ENCODE measurements at places on chromosomes 2 and 18.

- DNase-seq: no peak
These were observed 75.8 kb downstream of the ACTR3 start for GRCh38 chr2:113965644-113966043.

GRCh38 chr2:55862673-55863390, 60.8 kb downstream of the EFEMP1 start:
- no peak for DNase-seq

- no peak for DNase-seq
These were observed 264.0 kb downstream of the LRATD1 start for GRCh38 chr2:14896330-14897030.

DNA sequence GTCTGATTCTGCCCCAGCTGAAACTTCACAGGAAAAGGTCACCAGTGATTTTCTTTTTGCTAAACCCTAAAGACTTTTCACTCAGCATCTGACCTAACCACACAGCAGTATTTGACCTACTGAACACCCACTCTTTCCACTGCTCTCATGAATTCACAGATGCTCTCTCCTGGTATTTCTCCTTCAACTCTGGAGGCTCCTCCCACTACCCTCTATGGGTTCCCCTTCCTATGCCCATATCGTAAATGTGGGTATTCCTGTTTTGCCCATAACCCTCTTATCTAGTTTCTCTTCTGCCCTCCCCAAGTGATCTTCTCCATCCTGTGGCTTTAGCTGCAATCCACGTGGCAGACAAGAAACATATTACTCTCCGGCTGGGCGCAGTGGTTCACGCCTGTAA, 7.6 kb downstream of the PLEKHM3 start:
- DNase-seq: no peak

GRCh38 chr2:14330884-14331283, 301.6 kb upstream of the LRATD1 start:
- DNase-seq: no peak

DNA sequence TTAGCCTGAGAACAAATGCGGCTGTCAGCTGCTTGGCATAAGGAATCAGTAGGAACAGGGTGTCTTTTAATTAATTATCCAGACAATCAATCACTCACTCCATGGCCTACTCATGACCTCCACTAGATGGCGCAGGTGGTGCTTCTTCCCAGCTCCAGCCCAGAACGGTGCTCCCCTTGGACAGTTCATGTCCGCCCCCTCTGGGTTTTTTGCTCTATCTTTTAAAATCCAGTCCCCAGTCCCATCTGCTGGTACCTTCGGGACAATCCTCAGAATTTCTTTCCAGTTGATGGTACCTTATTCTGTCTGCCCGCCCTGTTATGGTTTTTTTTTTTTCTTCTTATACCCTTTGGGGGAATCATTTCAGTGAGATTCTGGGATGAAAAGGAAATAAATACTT, 99.8 kb downstream of the CACNB4 start:
- peak; percentile 25 for DNase-seq

DNA sequence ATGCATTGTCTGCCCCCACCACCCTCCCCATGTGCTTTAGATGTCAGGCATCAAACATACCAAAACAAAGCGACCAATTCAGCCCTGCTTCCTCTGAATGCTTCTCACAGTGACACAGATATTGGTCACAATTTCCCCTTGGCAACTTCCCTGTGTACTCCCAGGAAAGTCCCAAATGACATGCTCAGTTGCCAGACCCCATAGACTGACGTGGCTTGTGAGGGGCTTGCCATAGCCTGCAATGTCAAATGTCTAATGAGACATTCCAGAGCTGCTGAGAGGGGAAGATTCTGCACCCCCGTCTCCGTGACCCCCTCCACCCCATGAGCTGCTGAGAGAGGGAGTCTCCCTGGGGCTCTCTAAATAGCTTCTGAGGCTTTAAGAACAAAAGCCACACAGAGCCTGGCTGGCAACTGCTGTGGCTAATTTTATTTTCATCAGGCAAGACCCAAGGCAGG, 47.3 kb downstream of the RFTN2 start:
- no peak for DNase-seq

GRCh38 chr2:229433351-229433750, 162.3 kb upstream of the PID1 start:
- no peak for DNase-seq

- DNase-seq: no peak
These were observed 33.2 kb downstream of the MLPH start for GRCh38 chr2:237520290-237520689.

- DNase-seq: no peak
These were observed 1114.5 kb downstream of the DSC3 start for GRCh38 chr18:29928081-29928480.

DNA sequence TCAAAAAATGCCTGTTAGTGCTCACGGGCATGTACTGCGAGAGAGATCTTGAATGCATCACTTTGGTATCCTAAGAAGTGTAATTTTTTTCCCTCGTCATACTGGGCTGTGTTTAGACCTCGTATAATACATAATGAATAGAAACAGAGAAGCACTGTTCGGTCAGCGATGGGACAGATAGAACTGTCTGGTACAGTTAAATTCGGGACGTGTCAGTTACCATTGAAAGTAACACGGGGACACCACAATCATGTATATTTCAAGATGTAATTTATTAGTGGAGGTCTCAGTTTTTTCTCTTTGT, 1.8 kb downstream of the PKP4 start:
- DNase-seq: no peak

GRCh38 chr2:109237792-109238191, 108.8 kb downstream of the SH3RF3 start:
- no peak for DNase-seq

DNA sequence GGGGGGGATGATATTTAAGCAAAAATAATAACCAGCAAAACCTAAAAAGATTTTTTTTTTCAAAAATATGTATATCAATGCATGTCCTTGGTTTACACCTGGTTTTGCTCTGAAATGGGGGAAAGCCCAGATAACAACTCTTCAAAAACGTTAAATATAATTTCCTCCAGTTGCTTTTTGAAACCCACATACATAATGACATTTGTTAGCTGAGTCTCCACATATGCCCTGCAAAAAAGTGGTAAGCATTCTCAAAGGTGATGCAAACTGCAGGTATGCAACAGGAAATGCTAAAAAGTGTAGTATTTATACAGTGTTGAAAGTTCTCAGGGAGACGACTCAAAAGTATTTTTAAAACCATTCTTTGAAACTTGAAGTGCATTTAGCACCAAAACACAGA, 258.6 kb downstream of the ZEB2 start:
- no peak for DNase-seq

- no peak for DNase-seq
These were observed 30.9 kb downstream of the E2F6 start for GRCh38 chr2:11435036-11435435.

DNA sequence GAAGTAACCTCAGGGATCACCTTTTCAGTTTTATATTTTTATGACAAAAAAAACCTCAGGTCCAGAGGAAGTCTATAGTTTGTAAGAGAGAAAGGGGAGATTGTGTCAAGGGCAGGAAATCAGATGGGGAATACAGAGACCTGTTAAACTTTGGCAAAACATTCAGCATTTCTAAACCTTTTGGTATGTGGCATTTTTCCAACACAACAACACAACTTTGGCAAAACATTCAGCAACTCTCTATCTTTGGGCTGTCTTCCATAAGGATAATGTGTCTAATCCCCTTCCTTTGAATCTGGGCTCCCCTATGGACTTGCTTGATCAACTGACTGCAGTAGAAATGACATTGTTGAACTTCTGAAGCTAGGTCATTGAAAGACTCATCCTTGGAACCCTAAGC, 220.6 kb upstream of the CCDC68 start:
- DNase-seq: no peak

DNA sequence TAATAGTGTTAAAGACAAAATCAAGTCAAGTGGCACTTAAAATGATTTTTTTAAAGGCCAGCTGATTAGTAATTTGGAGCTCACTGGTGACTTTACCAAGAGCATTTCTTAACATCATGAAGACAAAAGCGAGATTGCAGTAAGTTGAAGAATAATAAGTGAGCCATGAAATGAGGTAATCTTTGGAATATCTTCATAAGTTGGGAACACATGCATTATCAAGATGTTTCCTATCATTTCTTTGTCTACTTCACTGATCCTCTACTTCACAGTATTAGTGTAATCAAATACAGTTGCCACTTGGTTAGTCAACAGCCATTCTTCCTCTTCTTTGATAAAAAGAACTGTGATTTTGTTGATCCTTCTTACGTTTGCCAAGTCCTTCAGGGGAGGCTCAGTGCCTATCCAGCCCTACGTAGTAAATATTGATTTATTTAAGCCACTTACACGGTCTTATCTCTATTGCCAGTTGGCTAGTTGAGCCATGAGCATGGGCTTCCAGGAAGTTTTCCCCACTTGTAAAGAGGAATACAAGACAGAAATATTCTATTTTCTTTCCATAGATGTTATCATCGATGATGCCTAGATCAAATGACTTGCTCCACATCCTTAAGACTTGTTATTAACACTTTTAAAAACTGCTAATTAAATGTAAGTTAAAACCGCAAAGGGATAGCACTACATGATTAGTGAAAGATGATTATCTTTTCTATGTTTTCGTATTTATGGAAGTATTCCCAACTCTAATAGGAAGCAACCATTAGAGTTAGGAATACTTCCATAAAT, 46.1 kb downstream of the YES1 start:
- DNase-seq: no peak

GRCh38 chr2:188810586-188810985, 163.6 kb upstream of the COL3A1 start:
- no peak for DNase-seq

- no peak for DNase-seq
These were observed 65.1 kb downstream of the ADD2 start for GRCh38 chr2:70702711-70703395.

DNA sequence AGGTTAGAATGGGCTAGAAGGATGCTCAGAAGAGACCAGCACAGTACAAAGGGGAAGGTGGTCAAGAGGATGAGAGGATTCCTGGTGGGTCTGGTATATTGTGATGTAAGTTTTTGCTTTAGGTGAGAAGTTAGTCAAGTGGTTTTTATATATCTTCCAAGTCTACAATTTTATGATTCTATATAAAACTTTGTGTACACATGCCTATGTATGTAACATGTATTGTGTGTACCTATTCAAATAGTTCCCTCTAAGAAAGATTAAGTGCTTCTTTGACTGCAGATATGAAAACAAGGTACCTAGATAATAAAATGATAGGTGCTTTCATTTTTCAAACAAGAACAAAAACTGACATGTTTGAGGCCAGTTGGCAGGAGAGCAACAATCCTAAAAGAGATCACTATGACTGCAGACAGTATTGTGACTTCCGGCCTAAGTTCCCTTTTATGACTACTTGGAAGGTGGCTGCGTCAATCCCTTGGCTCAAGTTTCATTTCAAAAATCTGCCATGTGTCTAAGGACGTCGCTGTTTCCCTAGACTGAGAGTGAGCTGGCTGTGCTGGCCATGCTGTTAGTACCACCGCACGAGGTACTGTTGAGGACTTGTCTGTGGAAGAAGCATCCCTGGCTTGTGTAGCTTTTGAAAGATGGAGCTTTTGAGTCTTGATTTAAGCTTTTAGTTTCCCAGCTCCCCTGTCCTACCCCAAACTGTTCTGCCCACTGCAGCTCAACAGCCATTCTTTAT, 123.1 kb downstream of the PRPF40A start:
- DNase-seq: no peak

DNA sequence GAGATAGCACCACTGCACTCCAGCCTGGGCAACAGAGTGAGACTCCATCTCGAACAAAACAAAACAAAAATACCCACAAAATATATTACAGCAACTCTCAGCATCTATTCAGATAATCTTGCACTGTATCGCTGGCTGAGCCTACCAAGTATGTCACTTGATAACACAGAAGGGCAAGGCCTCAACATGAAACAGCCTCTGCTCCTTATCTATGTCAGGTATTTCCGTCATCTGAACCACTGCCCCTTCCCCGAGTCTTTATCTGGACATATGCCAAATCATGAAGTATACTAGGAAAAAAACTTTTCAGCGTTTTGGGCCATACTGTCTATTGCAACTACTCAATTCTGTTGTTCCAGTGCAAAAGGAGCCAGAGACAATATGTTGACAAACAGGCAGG, 17.7 kb downstream of the PDIA6 start:
- DNase-seq: no peak

Measured in activated CD4-positive, alpha-beta T cell treated with anti-CD3 and anti-CD28 coated beads for 24 hours (primary cell).